ENCODE measurements at places on chromosomes 2 and 18.

- DNase-seq: no peak
These were observed 54.1 kb downstream of the ETAA1 start for GRCh38 chr2:67451086-67451832.

DNA sequence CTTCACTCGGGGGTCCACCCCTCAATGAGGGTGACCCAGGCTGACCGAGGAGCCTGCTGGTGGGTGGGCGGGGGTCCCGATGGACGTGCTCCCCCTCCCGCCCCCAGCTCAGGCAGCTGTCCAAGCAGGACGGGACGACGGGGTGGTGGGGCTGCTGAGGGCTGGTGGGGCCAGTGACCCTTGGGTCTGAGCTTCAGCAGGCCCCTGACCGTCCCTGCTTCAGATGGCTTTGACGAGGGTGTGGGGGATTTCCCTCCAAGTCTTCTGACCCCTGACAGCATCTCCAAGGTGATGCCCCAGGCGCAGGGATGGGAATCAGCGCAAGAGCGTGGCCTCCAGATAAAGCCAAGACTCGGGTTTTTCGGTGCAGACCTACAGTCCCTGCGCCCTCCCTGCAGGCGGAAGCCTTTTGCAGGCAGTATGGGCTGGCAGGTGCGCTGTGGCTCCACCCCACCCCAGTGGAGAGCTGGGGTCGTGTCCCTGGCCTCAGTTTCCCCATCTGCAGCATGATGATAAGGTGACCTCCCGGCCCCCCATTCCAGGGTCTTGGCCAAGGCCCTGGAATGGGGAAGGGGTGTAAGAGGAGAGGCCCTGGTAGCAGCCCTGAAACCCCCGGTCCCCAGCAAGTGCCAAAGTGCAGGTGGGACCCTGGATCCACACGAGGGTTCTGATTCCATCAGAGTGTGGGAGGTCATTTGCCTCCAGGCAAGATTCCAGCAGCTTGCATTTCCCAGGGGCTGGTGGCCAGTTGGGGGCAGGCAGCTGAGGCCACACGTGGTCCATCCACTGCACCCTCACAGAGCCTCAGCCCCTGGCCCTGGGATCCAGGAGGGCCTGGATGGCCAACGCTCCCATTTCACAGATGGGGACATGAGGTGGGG is 8.7 kb downstream of the CROCC2 start:
- no peak for DNase-seq

- no peak for DNase-seq
These were observed 184.0 kb downstream of the SCG2 start for GRCh38 chr2:223418131-223418530.

DNA sequence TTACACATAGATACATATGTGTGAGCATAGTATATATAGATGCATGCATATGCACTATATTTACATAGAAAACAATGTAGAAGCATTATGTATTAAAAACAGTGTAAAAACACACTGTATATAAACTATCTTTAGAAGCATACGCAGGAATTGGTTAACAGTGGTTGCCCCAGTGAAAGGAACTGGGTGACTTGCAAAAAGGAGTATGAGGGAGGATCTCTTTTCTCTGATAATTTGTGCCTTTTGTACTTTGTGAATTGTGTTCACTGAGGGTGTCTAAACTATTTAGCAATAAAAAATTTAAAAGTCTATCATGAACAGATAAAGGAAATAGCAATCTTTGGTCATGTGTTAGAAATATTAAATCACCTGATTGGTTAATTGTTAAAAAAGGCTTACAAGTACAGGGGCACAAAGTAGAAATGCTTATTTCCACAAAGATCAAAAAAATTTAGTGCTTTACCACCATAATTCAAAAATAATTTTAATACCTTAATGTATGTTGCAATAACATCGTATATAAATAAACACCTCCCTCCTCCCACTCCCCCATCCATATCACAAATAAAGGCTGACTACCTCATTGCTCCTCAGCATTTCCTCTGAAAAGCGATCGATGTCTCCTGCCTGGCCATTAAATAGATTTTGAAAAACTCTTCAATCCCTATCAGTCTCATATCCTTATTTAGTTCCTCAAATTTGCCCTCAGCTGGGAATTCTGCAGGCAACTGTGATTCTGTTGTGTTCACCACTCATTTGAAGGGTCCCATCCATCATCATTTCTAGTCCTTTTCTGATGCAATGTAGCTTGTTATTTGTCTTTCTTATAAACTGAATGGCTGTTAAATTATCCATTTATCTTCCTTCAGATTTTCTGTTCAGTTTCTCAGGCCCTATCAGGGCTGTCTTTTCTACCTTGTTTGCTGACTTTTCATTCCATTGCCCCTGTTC is 257.3 kb downstream of the AGPS start:
- DNase-seq: no peak

GRCh38 chr2:43126817-43127207 is 99.6 kb downstream of the ZFP36L2 start:
- no peak for DNase-seq

- no peak for DNase-seq
These were observed 31.5 kb downstream of the REEP1 start for GRCh38 chr2:86305915-86306254.

DNA sequence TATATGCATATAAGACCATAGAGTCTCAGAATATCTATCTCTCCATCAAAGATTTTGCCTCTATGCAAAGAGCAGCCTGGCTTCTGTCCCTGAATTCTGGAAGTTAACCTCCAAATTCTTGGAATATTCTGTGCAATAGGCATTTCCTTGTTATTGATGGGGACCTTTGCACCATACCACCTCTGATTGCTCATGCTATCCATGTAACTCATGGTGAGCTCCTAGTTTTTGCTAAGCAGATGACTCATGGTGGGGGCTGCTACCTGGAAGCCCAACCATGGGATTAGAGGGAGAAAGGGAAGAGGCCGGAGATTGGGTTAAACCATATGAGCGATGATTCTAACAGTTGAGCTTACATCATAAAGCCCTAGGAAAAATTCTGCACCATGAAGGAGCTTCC is 310.2 kb upstream of the FIGN start:
- no peak for DNase-seq

DNA sequence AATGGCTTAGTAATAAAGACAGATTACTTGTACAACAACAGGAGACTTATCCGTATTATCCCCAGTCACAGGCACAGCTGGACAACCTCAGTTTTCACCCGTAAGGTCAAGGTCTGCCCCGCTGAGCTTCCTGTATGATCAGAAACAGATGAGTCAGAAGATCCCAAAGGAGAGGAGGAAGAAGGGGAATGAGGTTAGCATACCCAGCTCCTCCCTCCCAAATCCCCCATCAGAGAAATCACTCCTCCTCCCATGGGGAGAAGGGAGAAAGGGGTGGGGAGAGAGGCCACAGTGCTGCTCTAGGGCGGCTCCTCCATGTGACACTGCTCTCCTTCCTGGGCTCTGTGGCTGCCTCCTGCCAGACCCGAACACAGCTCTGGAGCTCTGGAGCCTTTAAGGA is 53.8 kb upstream of the SPTBN1 start:
- no peak for DNase-seq

DNA sequence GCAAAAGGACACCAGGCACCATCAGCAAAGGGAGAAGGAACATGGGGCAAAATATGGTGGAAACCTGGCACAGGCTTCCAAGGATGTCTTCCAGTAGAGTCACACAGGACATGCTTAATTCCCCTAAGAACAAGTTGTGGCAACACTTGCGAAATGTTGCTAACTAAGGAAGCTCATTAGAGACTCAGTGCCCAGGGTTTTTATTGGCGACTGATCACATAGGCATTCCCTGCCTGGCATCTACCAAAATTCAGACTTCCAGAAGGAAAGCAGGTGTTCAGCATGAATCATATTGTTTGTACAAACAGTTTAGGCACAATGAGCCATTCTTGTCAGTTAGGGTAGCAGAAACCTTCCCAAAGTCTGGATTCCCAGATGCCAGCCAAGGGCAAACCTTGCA is 25.7 kb downstream of the SLC4A1AP start:
- no peak for DNase-seq

GRCh38 chr2:20288642-20289340 is 61.9 kb downstream of the PUM2 start:
- DNase-seq: no peak

- DNase-seq: no peak
These were observed 149.4 kb downstream of the PMAIP1 start for GRCh38 chr18:60049172-60049571.

DNA sequence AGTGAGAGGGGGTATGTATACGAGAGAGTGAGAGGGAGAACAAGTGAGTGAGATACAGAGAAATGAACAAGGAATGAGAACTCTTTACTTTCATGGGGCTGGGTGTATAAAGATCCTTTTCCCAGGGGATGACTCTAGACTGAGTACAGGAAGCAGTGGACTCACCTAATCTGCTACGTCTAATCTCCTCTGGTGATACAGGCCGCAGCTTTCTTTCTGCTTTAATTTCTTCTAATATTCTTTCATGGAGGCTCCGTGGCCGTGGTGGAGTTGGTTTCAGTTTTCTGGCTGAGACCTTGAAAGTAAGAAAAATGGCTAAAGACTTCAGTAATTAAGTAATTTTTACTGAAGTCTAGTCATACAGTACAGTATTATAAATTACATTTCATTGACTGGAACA is 85.2 kb downstream of the PRELID3A start:
- DNase-seq: no peak

GRCh38 chr2:210224941-210225672 is at the start of gene ACADL:
ACADL (minus strand) TSS chr2:210225447; CDS start chr2:210225263, 184 bp downstream.
- DNase-seq: no peak

GRCh38 chr18:2656237-2656980 is 883 bp downstream of the SMCHD1 start:
- no peak for DNase-seq

DNA sequence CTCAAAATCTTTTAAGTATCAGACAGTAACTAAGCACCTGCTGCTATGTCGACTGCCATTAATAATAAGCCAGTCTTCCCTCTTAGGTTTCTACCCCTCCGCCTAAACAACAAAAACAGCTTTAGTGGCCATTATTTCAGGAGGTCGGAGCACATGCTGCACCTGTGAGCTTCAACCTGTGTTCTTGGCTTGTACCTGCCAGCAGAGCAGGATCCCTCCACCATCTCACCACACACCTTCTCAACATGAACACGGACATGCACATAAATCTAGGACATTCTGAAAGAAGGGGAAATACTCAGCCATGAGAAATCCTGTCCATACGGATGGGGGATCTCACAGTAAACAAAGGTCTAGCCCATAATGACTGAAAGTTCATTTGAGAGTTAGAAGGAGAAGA is 3.7 kb downstream of the CYB5A start:
- DNase-seq: no peak

DNA sequence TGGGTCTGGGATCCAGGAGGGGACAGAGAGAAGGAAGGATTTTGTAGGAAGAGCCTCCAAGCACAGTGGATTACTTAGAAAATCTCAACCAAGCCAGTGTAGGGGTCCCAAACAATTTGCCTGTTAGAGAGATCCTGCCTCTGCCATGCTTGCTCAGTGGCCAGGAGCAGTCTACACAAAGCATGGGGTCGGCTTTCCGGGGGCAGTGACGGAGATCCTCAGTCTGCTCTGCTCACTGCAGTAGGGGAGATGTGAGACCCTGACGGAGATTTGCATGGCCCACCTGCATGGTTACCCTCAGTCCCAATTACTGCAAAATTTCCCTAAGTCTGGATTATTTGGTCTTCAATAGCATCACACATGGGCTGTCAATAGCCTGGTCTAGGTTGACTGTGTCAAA is 385.2 kb downstream of the CMPK2 start:
- no peak for DNase-seq

DNA sequence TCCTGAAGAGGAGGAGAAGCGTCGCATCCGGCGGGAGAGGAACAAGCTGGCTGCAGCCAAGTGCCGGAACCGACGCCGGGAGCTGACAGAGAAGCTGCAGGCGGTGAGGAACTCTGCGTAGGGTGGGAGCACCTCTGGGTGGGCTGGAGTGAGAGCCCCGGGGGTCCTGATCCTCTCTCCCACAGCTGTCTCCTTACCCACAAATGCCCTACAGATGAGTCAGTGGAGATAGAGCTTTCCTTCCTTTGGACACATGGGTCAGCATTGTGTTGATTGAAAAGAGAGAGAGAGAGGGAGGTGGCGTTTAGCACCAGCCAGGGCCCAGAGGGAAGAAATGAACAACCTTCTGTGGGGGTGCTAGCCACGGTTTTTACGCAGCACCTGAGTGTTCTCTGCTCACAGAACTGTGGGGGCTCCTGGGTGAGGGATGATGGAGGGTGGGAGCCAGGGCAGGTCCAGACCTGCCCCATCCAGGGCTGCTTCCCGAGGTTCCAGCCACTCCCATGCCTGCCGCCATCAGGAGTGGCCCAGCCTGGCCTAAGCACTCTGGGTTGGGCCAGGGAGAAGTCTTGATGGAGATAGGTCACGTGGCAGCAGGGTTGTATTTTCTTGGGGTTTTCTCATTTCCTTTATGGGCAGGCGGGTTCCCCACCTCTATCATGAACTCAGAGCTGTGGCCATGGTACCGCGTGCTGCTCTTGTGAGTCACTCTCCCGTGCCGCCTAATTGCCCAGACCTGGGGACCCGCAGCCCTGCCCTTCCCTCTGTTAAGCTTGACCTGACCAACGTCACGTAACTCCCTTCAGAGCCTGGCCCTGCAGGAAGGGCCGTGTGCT is 16.3 kb downstream of the FOSL2 start:
- DNase-seq: no peak

DNA sequence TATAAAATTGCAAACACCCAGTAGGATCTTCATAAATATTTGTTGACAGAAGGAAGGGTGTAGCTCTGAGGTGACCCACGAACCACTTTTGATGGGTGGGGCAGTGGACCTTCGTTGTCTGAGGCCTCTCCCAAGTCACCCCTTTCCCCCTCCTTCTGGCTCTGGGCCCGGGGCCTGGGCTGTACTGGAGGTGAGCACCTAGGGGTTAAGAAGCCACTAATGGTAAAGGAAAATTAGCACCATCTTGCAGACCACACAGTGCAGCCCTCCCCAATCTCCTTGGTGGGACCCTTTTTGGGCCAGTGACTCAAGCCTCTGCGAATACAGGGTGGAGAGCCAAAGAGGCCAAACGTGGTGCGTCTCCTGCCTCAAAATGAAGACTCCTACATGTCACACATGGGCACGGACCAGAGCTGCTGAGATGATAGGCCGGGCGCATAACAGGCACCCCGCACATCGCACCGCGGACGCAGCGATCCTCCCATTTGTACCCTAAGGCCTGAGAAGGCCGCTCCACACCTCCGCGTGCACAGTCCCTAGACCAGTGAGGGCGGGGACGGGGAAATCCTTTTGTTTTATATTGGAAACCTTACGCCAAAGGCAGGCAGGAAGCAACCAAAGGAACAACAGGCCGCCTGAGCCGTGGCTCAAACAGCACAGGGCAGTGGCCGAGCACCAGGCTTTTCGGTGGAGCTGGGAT is 31.9 kb upstream of the ATP6V1B1 start:
- no peak for DNase-seq

- no peak for DNase-seq
These were observed 82.7 kb downstream of the FAM168B start for GRCh38 chr2:131010566-131010965.
